ENCODE measurements at places on chromosomes 2 and 18. TPM values are rescaled to one million over a fixed set of nuclear protein-coding genes. Genes with fewer than 3 reads are reported as not detected.

The IL1B gene
- 0.86 TPM for total RNA-seq

The GALR1 gene
- total RNA-seq, result not detected

The PSMA8 gene
- total RNA-seq, result not detected

GRCh38 chr2:9908639-9909038 lies 42.9 kb upstream of the GRHL1 start:
- no peak overlapping the region for H3K4me3 ChIP-seq
- H3K4me1 ChIP-seq, result no peaks in the 10 kb centered on the region
- no peak overlapping the region for H3K27ac ChIP-seq
- DNase-seq, result no peak
- H3K27me3 ChIP-seq, result no peaks in the 10 kb centered on the region
- H3K36me3 ChIP-seq, result peaks cover 27% of the 10 kb centered on the region

DNA sequence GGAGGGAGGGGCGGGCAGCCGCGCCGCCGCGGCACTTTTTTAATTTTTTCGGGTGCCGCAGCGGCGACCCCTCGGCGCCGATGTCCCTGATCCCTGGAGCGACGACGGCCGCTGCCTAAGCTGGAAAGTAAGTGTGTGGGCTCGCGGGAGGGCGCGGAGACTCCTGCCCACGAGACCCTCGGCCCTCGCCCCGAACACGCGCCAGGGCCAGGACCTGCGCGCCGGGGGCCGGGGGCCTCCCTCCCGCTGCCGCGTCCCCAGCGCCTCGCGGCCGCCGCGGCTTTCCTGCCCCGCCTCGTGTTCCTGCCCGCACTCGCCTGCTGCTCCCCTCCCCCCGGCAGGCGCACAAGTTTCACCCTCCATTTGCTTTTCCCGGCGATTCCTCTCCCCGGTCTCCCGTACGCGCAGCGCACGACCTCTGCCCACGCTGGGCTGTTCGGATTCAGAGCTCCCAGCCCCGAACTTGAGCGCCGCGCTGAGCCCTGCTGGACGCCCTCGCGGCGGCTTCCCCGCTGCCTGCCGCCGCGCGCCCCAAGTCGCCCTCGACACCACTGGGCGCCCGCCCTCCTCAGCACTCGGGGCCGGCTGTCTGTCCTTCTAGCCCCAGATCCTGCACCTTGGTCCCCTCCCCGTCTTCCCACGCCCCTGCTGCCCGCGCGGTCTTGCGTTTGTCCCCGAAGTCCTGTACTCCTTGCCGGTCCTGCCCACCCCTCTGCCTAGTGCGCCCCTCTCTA lies 507 bp downstream of the PKP4 start:
- H3K4me1 ChIP-seq, result peaks cover 29% of the 10 kb centered on the region
- peak overlapping the region; percentile 60 for H3K27ac ChIP-seq
- H3K27me3 ChIP-seq, result no peaks in the 10 kb centered on the region
- peak; percentile 88 for DNase-seq
- H3K4me3 ChIP-seq, result peak overlapping the region; percentile 92

GRCh38 chr2:98308068-98308467 lies 38.2 kb upstream of the CNGA3 start:
- no peaks in the 10 kb centered on the region for H3K27me3 ChIP-seq
- H3K4me3 ChIP-seq, result no peak overlapping the region
- H3K4me1 ChIP-seq, result no peaks in the 10 kb centered on the region
- H3K27ac ChIP-seq, result no peak overlapping the region
- no peaks in the 10 kb centered on the region for H3K36me3 ChIP-seq

DNA sequence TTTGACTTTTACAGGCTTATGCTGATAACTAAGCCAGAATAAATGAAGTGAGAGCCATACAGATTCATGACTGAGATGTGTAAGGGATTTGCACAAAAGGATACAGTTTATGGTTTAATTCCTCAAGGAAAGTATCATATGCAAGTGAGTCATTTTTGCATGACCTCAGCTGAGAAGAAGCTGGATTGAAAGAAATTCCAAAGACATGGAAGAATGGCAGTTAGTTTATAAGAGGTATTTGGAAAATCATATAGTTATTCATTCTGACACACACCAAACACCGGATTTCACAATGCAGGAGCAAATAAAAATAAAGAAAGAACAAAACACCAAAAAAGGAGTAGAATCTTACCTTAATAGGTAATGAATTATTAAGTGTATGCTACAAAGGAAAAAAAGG lies 83.2 kb upstream of the RND3 start:
- no peaks in the 10 kb centered on the region for H3K36me3 ChIP-seq
- peak overlapping the region; percentile 65 for H3K27ac ChIP-seq
- H3K27me3 ChIP-seq, result no peaks in the 10 kb centered on the region
- H3K4me1 ChIP-seq, result peaks cover 53% of the 10 kb centered on the region
- peak; percentile 86 for DNase-seq
- H3K4me3 ChIP-seq, result peak overlapping the region; percentile 22

DNA sequence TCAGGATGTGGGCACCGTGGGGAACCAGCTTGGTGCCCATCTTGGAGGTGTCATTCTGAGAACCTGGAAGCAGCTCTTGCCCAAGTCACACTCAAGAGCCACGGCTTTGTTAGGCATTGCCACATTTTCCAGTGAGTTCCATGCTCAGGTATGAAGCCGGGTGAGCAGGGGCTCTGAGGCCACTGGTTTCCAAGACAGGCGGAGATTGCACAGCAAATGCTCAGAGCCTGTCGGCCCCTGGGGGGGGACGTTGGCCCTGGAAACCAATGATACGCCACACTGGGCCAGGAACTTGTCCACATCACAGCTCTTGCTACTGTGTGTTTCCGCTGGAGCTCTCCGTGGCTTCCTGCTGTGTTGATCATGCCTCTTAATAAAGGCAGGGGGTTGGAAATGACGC lies 52.5 kb upstream of the SALL3 start:
- DNase-seq, result no peak
- no peaks in the 10 kb centered on the region for H3K4me1 ChIP-seq
- H3K36me3 ChIP-seq, result no peaks in the 10 kb centered on the region
- H3K4me3 ChIP-seq, result no peak overlapping the region
- no peaks in the 10 kb centered on the region for H3K27me3 ChIP-seq

GRCh38 chr18:12048010-12048826 lies 45.4 kb upstream of the ANKRD62 start:
- H3K27me3 ChIP-seq, result peaks cover 5% of the 10 kb centered on the region
- H3K36me3 ChIP-seq, result no peaks in the 10 kb centered on the region
- peaks cover 9% of the 10 kb centered on the region for H3K4me1 ChIP-seq
- peak; percentile 51 for DNase-seq

Measured in GM23248 (cell line).